LHCN-M2 (cell line): ENCODE measurements at places on chromosomes 12 and 14.

- peak; percentile 37 for DNase-seq
Measured at GRCh38 chr12:21992823-21993222, 51.6 kb upstream of the ABCC9 start.

DNA sequence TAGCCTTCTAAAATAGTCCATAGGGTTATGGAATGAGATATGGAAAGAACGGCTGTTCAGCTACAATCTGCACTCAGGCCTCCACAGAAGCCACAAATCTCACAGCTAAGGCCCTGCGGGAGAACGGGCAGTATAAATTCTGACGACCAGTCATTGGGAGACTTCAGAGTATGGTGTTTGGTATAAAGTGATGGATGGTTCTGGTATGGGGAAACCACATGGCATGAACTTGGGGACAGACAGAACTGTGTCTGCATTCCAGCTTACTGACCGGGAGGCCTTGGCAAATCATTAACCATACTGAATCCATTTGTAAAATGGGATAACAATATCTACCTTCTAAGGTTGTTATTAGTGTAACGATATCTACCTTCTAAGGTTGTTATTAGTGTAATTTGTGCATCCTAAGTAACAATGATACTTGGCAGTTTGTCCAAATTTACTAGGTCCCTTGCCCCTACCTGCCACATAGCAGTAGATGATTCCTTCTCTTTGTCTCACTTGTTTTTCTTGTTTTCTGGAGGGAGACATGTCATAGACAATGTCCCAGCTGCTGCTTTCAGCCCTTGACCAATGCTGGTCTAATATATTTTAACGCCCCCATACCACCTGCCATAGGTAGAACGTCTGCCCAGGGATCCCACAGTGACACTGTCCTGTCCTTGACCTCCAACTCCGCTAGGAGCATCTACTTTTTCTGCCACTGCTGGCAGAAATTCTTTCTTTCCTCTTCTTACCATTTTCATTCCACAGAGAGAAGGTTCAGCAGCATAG lies 6.8 kb downstream of the CDKL1 start:
- DNase-seq = no peak

GRCh38 chr14:65210118-65210821 lies 108.0 kb upstream of the MAX start:
- peak; percentile 80 for DNase-seq

GRCh38 chr14:104752423-104752734 lies 568 bp upstream of the SIVA1 start:
- DNase-seq = no peak

DNA sequence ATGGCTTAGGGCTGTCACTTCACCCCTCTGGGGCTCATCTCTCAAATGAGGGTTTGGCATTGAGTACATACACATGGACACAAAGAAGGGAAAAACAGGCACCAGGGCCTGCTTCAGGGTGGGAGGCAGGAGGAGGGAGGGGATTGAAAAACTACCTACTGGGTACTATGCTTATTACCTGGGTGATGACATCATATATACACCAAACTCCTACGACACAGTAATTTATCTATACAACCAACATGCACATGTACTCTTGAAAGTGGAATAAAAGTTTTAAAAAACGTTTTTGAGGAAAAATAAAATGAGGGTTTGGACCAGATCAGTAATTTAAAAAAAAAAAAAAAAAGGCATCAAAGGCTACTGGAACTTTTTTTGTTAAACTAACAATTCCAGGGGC lies 3.6 kb upstream of the TC2N start:
- DNase-seq = no peak

DNA sequence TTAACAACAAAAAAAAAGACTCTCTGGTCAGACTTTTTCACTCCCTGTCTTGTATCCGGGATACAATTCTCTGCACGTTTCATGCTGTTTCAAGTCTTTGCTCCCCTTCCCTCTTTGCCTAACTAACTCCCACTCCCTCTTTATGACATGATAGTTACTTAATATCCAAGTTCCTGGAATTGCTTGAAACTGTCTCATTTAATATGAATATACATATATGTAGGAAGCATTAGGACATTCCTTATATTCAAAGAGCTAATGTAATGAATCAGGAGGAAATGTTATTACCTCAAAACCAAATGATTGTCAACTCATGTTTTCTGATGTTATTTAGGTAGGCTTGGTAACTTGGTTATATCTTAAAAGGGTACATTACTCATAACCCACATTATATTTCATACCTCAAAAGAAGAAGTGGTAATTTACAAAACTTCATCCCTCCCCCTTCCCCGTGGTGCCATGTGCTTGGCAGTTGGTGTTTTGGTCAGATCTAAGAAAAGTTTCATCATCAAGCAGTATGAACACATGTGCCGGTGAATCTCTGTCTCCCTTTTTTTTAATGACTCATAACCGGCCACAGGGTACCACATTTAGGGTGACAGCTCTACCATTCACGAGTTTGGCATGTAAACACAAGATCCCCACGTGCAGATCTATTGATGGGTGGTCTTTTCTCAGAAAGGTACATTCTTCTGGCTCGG lies 56.5 kb downstream of the HCAR2 start:
- peak; percentile 97 for DNase-seq
